ENCODE measurements at places on chromosomes 1 and 21. TPM values are rescaled to one million over a fixed set of nuclear protein-coding genes. Genes with fewer than 3 reads are reported as not detected.

WNT4 gene
- total RNA-seq: 0.29 TPM

KCNJ9 gene
- not detected for total RNA-seq

FCGR1A gene
- not detected for total RNA-seq

C1orf115 gene
- total RNA-seq: 20.4 TPM

FCRL3 gene
- not detected for total RNA-seq

Measured in glomerular endothelial cell (primary cell).